ENCODE measurements at places on chromosomes 16 and 17. TPM values are rescaled to one million over a fixed set of nuclear protein-coding genes. Genes with fewer than 3 reads are reported as not detected.

- no peak for DNase-seq
- no peaks in the 10 kb centered on the region for H3K36me3 ChIP-seq
- no peak overlapping the region for H3K4me3 ChIP-seq
- H3K27me3 ChIP-seq = no peaks in the 10 kb centered on the region
Observed at GRCh38 chr17:80671039-80671824, 126.6 kb downstream of the RPTOR start.

- H3K36me3 ChIP-seq = no peaks in the 10 kb centered on the region
- no peak overlapping the region for H3K4me3 ChIP-seq
- no peaks in the 10 kb centered on the region for H3K27me3 ChIP-seq
- peaks cover 21% of the 10 kb centered on the region for H3K4me1 ChIP-seq
- H3K27ac ChIP-seq = no peak overlapping the region
Observed at GRCh38 chr17:32123782-32124181, 18.5 kb upstream of the RHOT1 start.

- H3K27ac ChIP-seq = no peak overlapping the region
- H3K4me1 ChIP-seq = no peaks in the 10 kb centered on the region
- H3K4me3 ChIP-seq = no peak overlapping the region
Observed at GRCh38 chr17:10309003-10309974, 63.5 kb downstream of the MYH13 start.

DNA sequence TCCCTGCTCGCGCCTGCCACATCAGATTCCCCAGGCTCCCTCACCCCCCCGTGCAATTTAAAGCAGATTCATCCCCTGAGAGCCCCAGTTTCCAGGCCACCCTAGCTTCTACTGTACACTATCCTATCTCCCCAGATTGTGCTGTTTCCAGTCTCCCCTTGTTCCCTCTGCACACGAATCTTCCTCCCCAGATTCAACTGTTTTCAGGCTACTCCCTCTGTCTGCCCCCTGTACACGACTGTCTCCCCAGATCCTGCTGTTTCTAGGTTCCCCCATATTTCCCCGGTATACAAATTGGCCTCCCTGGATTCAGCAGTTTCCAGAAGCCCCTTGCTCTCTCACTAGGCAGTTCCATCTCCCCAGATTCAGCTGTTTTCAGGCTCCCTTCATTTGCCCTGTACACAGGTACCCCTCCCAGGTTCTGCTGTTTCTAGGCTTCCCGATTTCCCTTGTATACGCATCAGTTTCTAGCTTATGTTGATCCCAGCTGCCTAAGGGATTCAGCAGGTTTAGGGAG is 22.9 kb downstream of the COPZ2 start:
- no peaks in the 10 kb centered on the region for H3K36me3 ChIP-seq
- H3K27ac ChIP-seq = no peak overlapping the region
- no peak overlapping the region for H3K4me3 ChIP-seq
- no peak for DNase-seq
- peaks cover 26% of the 10 kb centered on the region for H3K27me3 ChIP-seq
- H3K4me1 ChIP-seq = peaks cover 21% of the 10 kb centered on the region

- no peak overlapping the region for H3K27ac ChIP-seq
- peaks cover 22% of the 10 kb centered on the region for H3K27me3 ChIP-seq
Observed at GRCh38 chr17:2057175-2057759, 2.4 kb downstream of the HIC1 start.

DNA sequence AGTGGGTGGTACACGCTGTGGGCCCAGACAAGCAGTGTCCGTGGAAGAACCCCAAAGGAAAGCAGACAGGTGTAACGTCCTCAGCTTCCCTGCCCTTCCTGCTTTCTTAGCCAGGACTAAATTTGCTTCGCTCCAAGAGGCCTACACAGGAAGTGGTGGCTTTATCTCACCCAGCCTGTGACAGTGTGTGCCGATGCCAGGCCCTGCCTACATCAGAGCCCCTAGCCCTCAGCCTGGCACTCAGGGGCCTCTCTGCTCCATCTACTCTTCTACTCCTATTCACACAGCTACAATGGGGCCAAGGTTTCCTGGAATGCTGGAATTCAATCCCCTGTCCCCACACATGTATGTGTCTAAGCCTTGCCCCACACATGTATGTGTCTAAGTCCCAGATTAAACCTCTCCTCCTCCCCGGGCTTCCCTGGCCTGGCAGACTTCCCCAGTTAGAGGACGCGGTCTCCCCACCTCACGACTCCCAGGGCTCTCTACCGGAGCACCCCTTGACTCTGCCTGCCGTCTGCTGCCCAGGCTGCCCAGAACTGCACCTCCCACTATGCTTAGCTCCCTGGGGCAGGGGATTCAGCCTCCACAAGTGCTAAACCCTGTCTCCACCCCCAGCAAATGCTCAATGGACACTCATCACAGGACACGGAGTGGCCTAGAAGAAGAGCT is 8.2 kb downstream of the PGAP3 start:
- H3K36me3 ChIP-seq = peaks cover 17% of the 10 kb centered on the region
- peaks cover 63% of the 10 kb centered on the region for H3K4me1 ChIP-seq
- H3K27me3 ChIP-seq = no peaks in the 10 kb centered on the region
- DNase-seq = no peak
- H3K27ac ChIP-seq = peak overlapping the region; percentile 97

DNA sequence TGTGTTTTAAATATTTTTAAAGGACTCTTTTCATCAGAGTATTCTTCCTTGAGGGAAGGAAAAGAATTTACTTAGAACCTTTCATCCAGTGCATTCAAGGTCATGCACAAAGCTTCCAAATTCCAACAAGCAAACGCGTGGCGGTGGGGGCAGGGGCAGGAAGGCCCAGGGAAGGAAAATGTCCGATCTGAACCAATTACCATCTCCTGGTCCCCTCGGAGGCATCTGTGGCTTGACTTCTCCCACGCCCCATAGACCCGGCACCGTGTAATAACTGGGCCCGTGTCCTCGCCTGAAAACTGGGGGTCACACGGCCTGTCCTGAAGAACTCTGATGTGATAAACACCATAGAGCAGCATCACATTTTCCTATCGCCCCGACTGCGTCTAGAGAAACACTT is 18.3 kb downstream of the MEAK7 start:
- H3K4me3 ChIP-seq = no peak overlapping the region
- no peak overlapping the region for H3K27ac ChIP-seq
- DNase-seq = no peak
- H3K27me3 ChIP-seq = no peaks in the 10 kb centered on the region
- H3K4me1 ChIP-seq = no peaks in the 10 kb centered on the region

DNA sequence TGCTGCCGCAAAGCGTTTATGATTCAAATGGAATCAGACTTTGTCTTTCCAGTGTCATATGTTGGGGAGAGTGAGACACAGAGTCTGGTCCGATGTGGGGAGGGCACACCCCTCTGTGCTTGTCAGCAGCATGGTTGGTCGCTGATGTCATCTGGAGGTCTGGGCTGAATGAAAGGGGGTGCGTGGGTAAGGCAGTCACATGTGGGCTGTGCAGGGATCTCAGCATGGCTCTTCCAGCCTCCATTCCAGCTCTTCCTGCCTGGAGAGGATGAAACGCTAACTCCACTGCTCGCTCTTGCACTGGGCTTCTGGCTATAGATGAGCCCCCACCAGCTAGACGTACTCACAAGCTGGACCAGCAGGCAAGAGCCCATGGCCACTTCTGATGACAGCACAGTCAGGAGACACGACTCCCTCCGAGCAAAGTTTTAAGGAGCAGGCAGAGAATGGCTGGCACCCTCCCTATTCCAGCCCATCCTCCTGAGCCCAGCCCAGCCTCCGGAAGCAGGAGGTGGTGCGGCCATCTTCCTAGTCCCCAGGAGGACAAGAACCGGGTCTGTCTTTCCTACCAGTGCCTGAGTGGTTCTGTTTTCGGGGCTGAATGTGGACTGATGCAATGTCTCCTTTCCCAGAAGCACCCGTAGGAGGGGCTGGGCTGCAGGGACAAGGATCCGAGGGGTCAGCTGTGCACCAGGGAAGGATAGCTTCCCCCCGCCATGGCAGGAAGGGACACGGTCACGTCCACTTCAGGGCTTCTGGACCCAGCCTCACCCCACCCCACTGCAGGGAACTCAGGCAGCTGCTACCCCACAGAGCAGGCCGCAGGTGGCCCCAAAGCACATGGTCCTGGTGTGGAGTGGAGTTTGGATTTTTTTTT is 41.5 kb upstream of the CBFA2T3 start:
- no peak overlapping the region for H3K4me3 ChIP-seq
- H3K27me3 ChIP-seq = peaks cover 10% of the 10 kb centered on the region
- H3K4me1 ChIP-seq = no peaks in the 10 kb centered on the region

DNA sequence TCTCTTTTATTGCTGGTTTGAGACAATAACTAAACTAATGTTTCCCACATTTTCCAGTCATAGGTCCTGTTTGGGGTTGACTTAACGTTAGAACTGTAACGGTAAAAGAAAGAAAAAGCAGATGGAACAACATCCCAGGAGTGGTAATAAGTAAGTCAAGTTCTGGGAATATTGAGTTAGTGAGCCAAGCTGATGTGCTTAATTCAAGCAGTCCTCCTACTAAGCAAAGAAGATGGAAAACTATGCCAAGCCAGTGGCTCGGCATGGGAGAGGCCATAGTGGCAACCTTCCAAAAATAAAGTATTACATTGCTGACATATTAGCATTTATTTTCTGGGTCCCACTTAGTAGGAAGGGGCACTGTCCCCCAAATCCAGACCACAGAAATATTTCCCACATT is 161.7 kb upstream of the CDH5 start:
- peaks cover 18% of the 10 kb centered on the region for H3K27me3 ChIP-seq
- no peaks in the 10 kb centered on the region for H3K36me3 ChIP-seq
- no peak overlapping the region for H3K4me3 ChIP-seq
- no peak overlapping the region for H3K27ac ChIP-seq

- H3K4me3 ChIP-seq = peak overlapping the region; percentile 46
- H3K27ac ChIP-seq = no peak overlapping the region
- no peak for DNase-seq
- H3K4me1 ChIP-seq = peaks cover 40% of the 10 kb centered on the region
- no peaks in the 10 kb centered on the region for H3K27me3 ChIP-seq
Observed at GRCh38 chr17:17712268-17712924, 31.1 kb downstream of the RAI1 start.

GRCh38 chr17:19019041-19019941 is 14.7 kb upstream of the FAM83G start:
- no peak for DNase-seq
- H3K4me1 ChIP-seq = peaks cover 51% of the 10 kb centered on the region
- H3K27ac ChIP-seq = peak overlapping the region; percentile 40
- no peaks in the 10 kb centered on the region for H3K27me3 ChIP-seq
- H3K4me3 ChIP-seq = no peak overlapping the region

GRCh38 chr17:30318155-30318554 is 15.7 kb downstream of the TMIGD1 start:
- H3K4me1 ChIP-seq = peaks cover 5% of the 10 kb centered on the region
- no peaks in the 10 kb centered on the region for H3K36me3 ChIP-seq
- no peak overlapping the region for H3K4me3 ChIP-seq

E2F4 gene
- polyA plus RNA-seq = 40.7 TPM

PCGF2 gene
- polyA plus RNA-seq = 0.08 TPM

NAGS gene
- 0.62 TPM for polyA plus RNA-seq

RHBDL1 gene
- polyA plus RNA-seq = not detected

TAT gene
- polyA plus RNA-seq = not detected

UMOD gene
- not detected for polyA plus RNA-seq

BRIP1 gene
- not detected for polyA plus RNA-seq

Measured in naive thymus-derived CD8-positive, alpha-beta T cell (primary cell).